ENCODE measurements at places on chromosomes 6 and 20.

- no peak for DNase-seq
These were observed 249 bp downstream of the SAMD10 start for GRCh38 chr20:63979229-63979556.

- no peak for DNase-seq
These were observed 7.8 kb downstream of the SGK1 start for GRCh38 chr6:134309983-134310605.

GRCh38 chr6:46419576-46420002, 71.7 kb downstream of the RCAN2 start:
- peak; percentile 69 for DNase-seq

GRCh38 chr6:168631564-168631963, 190.6 kb downstream of the SMOC2 start:
- DNase-seq = no peak

- DNase-seq = no peak
These were observed 35.8 kb downstream of the METTL24 start for GRCh38 chr6:110322151-110322873.

DNA sequence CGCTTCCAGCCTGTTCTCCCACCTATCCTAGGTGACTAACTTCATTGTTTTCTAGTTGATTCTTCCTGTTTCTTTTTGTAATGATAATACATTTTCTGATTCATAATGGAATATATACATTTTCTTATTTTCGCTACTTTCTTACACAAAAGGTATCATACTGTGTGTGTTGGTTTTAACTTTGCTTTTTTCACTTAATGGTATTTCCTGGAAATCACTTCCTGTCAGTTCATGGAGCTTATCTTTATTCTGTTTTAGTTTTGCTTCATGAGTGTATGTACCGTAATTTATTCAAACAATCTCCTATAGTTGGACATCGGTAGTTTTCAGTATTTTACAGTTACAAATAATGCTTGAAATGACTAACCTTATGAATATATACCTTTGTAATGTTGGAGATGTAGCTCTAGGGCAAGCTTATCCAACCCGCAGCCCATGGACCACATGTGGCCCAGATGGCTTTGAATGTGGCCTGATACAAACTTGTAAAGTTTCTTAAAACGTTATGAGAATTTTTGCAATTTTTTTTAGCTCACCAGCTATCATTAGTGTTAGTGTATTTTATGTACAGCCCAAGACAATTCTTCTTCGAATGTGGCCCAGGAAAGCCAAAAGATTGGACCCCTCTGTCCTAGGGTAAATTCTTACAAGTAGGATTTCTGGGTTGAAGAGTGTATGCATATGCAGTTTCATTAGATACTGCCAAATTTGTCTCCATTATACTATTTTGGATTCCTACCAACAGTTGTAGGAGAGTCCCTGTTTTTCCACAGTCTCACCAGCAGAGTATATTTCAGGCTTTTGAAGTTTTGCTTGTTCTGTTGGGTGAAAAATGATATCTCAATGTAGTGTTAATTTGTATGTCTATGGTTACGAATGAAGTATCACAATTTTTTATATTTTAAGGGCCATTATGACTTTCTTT, 16.7 kb downstream of the TRMT11 start:
- no peak for DNase-seq

GRCh38 chr6:139776041-139776440, 401.6 kb upstream of the CITED2 start:
- DNase-seq = no peak

DNA sequence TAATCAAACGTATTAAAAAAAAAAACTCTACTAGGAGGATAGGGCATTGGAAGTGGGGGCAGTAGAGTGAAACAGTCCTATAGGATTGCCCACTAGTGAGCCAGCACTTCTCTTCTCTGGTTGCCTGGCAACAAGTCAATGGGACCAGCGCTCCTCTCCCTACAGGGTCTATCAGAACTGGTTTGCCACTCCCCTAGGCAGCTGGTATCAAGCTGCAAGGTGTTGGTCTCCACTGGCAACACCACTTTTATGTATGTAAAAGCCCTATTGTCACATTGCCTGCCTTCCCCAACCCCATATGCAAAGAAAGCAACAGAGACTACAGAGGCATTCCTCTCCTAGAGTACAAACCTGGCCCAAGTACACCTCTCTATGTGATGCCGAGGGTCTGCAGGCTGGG, 166.9 kb upstream of the MCHR2 start:
- no peak for DNase-seq

- peak; percentile 35 for DNase-seq
These were observed 263.8 kb downstream of the ALDH8A1 start for GRCh38 chr6:134686071-134686470.

- no peak for DNase-seq
These were observed 12.1 kb upstream of the REPS1 start for GRCh38 chr6:138999949-139000725.

DNA sequence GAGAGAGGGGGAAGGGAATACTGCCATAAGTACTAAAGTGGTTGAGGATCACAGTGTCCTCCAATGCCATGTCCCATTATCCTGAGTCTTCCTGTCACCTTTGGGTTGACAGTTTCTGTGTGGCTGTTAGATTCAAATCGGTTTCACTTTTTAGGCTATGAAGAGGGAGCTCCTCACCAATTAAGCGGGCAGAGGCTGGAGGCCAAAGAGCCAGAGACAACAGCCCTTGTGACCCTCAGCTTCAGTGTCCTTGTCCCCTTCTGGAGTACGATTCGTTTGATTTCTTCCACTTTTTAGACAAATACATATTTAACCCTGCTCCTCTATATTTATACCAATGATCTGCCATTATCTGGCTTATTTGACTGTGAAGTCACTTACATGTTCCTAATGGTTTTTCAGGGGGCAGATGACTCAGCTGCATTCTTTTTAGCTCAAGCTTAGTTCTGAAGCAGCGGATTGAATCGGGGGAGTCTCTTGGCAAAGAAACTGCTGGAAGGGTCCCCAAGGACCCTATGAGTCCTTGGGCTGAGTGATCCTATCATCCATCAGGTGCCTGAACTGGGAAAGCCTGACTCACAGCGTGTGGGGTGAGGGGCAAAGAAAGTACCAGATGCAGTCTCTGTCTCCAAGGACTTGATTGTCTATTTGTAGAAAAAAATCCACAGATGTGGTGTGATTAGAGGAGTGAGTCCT, 18.2 kb downstream of the FERMT1 start:
- no peak for DNase-seq

DNA sequence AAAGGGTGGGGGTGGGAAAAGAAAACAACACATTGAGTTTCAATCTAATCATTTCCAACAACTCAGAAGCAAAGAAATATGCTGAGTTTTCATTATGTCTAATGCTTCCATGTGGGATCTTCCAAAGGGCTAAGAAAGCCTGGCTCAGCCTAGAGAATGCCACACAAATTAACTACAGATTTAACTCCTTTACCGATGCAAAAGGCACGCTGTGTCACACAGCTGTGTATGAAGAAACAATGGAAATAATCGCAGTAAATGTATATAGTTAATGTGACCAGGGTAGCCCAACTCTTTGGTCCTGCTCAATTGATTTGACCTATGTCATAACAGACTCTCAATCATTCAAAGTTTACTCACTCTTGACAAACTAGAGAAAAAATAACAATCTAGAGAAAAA, 17.8 kb downstream of the B4GALT5 start:
- no peak for DNase-seq

DNA sequence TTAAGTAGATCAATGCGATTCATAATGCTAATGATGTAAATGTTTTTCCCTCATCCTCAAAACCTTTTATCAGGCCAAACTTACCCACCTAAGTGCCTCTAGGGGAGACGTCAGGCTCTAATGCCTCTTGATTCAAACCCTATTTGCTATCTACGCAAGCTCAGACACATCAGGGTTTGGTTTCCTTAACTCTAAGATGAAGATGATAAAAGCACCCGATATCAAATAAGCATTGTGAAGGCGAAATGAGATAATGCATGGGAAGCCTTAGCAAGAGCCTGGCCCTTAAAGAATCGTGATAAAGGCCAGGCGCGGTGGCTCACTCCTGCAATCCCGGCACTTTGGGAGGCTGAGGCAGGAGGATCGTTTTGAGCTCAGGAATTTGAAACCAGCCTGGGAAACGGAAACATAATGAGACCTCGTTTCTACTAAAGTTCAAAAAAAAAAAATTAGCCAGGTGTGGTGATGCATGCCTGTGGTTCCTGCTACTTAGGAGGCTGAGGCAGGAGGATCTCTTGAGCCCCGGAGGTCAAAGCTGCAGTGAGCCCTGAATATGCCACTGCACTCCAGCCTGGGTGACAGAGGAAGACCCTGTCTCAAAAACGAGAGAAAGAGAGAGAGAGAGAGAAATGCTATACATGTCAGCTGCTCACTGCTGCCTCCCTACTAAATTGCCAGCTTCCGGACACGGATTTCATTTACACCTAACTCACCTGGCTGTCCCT, 13.5 kb downstream of the CNKSR3 start:
- no peak for DNase-seq

- DNase-seq = peak; percentile 100
These were observed 25.3 kb upstream of the TOP1 start for GRCh38 chr20:41003143-41003935.

- DNase-seq = no peak
These were observed 167.7 kb downstream of the ZNF217 start for GRCh38 chr20:53425941-53426340.

DNA sequence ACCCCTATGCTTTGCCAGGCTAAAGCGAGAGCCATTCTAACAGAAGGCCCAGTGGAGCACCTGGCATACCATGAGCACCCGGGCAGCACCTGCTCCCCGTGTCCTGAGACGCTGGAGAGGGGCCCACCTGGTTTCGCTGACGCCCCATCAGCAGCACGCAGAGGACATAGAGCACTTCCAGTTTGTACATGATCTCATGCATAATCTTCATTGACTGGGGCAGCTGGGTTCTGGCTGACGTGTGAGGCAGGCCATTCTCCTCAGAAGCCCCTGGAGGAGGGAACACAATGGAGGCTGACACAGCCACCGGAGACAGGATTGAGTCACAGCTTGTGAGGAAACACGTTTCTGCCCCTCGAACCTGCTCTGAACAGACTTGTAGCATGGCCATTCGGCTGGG, 65.4 kb downstream of the MYH7B start:
- no peak for DNase-seq

DNA sequence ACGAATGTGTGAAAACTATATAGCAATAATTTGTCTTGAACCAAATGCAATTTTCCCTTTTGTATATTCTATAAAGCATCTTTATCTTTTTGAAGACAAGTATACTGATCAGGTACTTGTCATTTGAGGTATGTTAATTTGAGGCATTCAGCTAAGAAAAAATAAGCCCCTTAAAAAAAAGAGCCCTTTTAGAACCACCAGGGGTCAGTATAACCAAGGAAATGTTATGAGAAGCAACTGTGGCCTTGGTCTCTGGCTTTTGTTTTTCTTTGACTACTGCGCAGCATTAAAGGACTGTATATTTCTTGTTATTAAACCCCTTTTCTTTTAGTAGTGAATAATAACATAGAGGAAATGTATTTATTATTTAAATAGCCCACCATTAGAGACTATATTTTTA, 43.1 kb downstream of the CD109 start:
- DNase-seq = peak; percentile 77

GRCh38 chr6:82624251-82624650, 260.6 kb downstream of the TPBG start:
- no peak for DNase-seq

- DNase-seq = no peak
These were observed 30.8 kb downstream of the AGPAT4 start for GRCh38 chr6:161242779-161243693.

- no peak for DNase-seq
These were observed 29.4 kb downstream of the RING1 start for GRCh38 chr6:33237741-33238140.

GRCh38 chr20:60092729-60093128, 134.5 kb downstream of the CDH26 start:
- DNase-seq = no peak

DNA sequence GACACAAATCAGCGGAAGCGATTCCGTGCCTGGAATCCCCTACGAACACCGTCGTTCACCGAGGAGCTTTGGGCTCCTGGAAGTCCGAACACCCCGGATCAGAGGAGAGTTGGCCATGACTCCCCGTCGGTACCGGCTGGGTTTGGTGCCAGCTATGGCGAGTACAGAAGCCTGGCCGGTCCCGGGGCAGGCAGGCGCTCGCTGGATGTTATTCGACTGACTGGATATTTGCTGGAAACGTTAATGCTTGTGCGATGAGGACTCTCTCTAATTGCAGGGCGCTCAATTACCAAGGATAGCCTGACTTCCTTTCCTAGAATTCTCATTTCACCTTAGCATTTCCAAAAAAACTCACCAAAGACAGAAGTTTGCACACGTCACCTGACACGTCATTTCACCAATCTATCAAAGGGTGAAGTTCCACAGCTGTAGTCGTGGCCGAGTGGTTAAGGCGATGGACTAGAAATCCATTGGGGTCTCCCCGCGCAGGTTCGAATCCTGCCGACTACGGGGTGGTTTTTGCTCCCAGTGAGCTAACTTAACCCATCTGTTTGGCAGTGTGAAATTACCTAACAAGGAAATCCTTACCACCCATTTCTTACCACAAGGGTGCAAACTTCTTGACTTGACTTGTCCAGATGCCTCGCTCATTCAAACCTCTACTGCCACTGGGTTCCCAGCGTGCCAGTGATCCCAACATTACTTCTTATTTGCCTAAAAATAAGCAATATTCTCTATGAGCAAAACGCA, 22.7 kb upstream of the ZNF184 start:
- DNase-seq = no peak

GRCh38 chr6:32110632-32111031, 1.5 kb upstream of the TNXB start:
- DNase-seq = no peak

- no peak for DNase-seq
These were observed 15.2 kb upstream of the SIRT5 start for GRCh38 chr6:13559251-13559650.

DNA sequence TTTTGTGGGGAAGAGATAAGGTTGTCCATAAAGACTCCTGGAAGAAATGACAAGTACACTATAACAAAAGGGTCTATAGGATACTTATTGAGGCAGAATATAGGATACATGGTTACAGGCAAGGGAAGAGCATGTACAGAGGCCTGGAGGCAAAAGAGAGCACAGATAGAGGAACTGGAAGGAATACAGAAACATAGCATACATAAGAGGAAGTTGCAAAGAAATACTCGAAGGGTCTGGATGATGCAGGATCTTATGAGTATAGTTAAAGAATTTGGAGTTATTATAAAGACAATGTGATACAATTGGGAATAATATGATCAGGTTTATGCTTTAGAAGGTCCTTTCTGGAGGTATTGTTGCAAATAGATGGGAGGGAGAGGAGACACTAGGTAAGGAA, 592.7 kb upstream of the POU3F2 start:
- DNase-seq = no peak

- peak; percentile 53 for DNase-seq
These were observed 22.7 kb downstream of the SLC12A5 start for GRCh38 chr20:46051556-46052308.

DNA sequence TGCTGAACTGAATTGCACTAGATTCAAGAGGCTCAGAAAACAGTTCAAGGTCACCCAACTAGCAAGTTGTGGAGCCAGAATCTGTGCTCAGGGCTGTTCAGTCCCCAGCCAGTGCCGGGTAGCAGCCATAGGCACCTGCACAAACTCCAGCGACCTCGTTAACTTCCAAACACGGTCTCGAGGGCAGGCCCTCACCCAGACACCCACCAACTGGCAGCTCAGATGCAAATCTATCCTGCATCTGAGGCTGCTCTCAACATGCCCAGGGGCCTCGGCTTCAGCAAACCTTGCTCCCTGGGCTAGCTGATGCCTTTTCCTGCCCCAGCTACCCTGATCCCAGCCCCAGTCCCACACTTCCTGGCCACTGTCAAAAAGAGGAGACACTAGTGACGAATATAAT, 3.7 kb downstream of the JPH2 start:
- DNase-seq = no peak
